ENCODE measurements at places on chromosomes 7 and 10. TPM values are rescaled to one million over a fixed set of nuclear protein-coding genes. Genes with fewer than 3 reads are reported as not detected.

Gene AKR1C4
- total RNA-seq: not detected

Gene FAM13C
- total RNA-seq: 2.3 TPM

Gene LRRC27
- 11.0 TPM for total RNA-seq

Gene OIT3
- under 0.01 TPM for total RNA-seq

Gene NOC3L
- 39.7 TPM for total RNA-seq

Gene DIP2C
- 18.7 TPM for total RNA-seq

Gene PNLIPRP3
- not detected for total RNA-seq

Data from fibroblast of villous mesenchyme (primary cell).